ENCODE measurements at places on chromosomes 7 and 10.

DNA sequence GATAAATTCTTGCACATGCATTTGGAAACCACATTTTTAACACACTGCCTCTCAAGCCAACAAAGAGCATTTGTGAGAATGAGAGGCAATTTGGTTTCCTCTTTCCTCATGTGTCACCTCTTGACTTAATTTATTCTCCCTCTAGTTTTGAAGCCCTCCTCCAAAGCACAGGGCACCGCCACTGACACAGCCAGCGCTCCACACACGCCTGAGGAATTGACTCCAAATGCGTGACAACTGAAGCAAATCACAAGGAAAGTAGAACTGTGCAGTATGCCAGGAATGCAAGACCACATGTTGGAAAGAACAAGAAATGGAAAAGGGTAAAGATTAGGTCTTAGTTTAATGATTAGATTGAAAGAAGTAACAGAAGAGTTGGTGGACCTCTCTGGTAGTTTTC lies 173.3 kb downstream of the LSM5 start:
- no peak for DNase-seq

- no peak for DNase-seq
Measured at GRCh38 chr7:149823191-149823630, 15.0 kb upstream of the ZNF862 start.

GRCh38 chr7:137881607-137882260 lies 35.0 kb upstream of the DGKI start:
- DNase-seq: no peak

GRCh38 chr7:37052705-37053104 lies 328.4 kb upstream of the AOAH start:
- no peak for DNase-seq

DNA sequence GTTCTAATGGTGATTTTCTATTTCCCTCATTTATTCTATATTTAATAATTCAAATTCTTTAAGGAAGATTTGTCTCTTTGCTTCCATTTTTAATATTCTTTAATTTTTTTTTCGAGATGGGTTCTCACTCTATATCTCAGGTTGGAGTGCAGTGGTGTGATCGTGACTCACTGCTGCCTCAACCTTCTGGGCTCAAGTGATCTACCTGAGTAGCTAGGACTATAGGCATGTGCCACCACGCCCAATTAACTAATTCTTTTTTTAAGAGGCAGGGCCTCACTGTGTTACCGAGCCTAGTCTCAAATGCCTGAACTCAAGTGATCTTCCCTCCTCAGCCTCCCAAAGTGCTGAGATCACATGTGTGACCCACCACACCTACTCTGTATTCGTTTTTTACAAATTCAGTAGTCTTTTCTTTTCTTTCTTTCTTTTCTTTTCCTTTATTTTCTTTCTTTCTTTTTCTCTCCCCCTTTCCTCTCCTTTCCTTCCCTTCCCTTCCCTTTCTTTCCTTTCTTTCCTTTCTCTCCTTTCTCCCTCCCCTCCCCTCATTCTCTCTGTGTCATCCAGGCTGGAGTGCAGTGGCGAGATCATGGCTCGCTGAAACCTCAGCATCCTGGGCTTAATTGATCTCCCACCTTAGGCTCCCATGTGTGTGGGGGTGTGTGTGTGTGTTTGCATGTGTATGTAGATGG lies 323.1 kb downstream of the ADK start:
- DNase-seq: peak; percentile 31

DNA sequence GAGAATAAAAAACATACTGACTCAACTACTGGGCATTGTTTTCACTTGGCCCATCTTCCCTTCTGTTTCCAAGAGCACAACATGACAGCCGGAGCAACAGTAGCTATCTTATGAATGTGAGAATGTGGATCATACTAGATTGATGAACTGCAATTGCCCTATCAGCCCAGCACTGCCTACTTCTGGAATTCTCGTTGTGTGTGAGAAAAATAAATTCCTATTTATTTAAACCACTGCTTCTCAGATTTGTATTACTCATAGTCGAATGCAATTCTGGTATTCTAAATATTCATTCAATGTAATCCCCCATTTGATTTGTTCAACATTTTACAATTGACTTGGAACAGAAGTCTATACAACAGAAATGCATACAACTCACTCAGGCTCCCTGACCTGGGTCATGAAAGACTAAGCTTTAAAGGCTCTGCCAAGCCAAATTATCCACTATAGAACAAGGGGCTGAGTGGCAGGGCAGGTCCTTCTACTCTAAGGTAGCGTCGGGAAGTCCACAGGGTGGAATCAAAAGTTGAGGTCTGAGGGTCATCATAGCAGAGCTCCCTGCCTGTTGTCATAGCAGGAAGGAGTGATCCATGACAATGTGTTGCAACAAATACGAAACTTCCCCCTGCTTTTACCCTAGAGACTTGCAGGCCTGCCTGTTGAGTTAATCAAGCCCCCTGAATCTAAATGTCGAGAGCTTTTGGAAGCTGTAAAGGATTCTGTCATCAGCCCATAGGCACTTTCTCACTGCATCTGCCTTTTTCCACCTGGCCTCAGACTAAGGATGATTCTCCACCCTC lies 12.4 kb upstream of the JAZF1 start:
- DNase-seq: no peak

DNA sequence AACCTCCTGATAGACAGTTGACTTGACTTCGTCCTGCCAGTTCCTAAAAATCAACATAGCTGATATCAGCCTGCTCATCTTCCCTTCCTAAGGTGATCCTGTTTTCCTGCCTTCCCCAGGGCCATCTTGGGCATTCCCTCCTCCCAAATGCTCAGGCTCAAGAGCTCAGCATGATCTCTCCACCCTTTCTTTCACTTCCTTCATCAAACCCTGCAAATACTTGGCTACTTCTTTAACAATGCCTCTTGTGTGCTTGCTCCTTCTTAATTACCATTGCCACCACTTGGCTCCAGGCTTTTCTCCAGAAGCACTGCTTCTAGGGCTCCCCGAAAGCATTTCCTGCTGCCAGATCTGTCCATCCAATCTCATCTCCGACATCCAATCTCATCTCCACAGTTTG lies 7.3 kb downstream of the FSCN3 start:
- DNase-seq: no peak

GRCh38 chr10:3065622-3066021 lies 1.7 kb upstream of the PFKP start:
- DNase-seq: no peak

GRCh38 chr7:94838717-94839116 lies 68.7 kb upstream of the PPP1R9A start:
- DNase-seq: no peak

DNA sequence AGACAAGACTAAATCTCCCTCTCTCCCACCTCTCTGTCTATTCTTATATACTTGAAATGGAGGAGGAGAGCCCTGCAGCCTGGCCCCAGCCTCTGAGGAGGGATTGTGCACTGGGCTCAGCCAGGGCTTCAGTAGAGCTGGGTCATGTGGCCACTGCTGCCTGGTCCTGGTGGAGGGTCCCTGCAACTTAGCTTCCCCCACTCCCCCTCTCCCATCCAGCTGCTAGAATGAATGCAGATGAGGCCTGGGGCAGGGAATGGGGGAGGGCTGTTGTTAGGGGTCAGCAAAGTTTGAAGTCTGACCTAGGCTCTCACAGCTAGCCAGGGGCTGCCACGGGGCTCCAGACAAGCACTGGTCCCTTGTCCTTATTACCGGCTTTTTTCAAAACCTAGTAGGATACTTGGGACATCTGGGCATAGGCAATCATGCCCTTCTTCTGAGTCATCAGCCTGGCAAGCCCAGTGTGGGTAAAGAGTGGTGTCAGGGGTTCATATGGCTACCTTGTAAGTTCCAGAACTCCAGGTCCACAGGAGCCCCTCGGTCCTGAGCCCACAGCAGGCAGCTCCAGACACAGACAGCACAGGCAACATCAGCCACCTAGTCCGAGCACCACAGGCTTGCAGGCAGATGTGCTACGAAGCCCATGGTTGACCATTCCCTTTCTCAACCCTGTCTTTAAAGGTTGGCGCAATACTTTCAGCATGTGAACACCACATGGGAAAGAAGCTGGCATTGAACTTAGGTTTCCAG lies 12.8 kb upstream of the CXCL12 start:
- no peak for DNase-seq

DNA sequence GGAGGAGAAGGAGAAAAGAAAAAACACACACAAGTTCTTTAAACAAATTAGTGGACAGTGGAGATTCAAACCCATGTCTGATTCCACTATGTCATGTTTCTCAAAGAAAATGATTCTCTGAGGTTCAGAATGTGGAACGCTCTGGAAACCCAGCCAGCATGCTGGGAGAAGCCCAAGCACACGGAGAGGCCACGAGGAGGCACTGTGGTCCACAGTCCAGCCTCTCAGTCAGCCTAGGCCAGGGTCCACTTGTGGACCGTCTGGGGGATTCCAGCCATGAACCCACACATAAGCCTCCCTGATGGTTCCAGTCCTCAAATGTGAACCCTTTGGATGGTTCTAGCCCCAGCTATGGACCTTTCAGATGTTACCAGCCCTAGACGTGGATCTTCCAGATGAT lies 73.4 kb downstream of the CAV1 start:
- no peak for DNase-seq

DNA sequence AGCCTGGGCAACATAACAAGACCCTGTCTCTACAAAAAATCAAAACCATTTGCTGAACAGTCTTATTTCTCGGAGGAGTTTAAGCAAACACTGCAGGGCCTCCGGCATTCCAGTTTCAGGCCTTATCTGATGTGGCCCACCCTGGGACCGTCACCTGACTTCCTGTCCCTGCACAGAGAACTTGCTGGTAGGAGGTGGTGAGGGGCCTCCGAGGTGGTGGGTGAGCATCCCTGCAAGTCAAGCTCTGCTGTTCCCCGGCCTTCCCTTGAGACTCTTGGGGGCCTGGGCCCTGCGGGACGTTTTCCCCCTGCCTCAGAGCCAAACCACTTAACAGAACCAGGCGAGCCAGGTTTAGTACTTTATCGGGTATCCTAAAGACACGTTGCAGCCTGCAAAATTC lies 44.5 kb upstream of the AP5Z1 start:
- DNase-seq: no peak

DNA sequence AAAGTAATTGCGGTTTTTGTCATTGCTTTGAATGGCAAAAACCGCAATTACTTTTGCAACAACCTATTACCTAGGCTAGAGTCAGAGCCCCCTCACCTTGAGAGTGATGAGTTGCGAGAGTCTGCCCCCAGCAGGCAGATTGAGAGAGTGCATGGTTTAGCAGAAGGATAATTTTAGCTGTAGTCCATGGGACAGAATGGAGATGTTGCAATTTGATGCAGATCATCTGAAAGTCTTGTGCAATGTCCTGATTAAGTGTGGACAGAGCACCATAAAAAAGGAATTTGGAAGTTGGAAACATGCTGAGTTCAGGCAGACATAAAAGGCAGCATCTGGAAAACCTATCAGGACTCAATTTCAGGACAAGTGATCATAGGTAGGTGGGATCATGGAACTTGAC lies 48.7 kb downstream of the GPR141 start:
- peak; percentile 43 for DNase-seq

All from epithelial cell of prostate (primary cell).